Calu3 (cell line): ENCODE measurements at places on chromosomes 7 and 10.
A peak's percentile ranks its signal among the peaks of the same experiment; 100 is the strongest.

- DNase-seq = no peak
Observed at GRCh38 chr10:5526691-5527331, 2.0 kb downstream of the CALML3 start.

GRCh38 chr7:6234384-6234783 lies 38.0 kb downstream of the CYTH3 start:
- no peak for DNase-seq

GRCh38 chr10:113073549-113074189 lies 123.6 kb downstream of the TCF7L2 start:
- DNase-seq = peak; percentile 87

- no peak for DNase-seq
Observed at GRCh38 chr10:11501600-11501999, 109.8 kb downstream of the USP6NL start.

DNA sequence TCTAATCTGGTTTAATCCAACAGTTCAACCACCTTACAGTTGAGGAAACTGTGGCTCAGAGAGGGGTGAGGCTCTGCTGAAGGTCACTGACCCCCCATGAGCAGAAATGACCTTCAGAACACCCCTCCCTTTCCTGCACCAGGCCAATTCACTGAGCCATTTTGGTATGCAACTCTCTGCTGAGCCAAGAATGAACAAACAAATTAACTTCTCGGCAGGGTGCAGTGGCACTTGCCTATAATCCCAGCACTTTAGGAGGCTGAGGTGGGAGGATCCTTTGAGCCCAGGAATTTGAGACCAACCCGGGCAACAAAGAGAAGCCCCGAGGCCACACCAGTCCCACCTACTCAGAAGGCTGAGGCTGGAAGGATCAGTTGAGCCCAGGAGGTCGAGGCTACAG lies 29.8 kb downstream of the PDGFA start:
- DNase-seq = no peak
